ENCODE measurements at places on chromosomes 4 and X.
A peak's percentile ranks its signal among the peaks of the same experiment; 100 is the strongest.

DNA sequence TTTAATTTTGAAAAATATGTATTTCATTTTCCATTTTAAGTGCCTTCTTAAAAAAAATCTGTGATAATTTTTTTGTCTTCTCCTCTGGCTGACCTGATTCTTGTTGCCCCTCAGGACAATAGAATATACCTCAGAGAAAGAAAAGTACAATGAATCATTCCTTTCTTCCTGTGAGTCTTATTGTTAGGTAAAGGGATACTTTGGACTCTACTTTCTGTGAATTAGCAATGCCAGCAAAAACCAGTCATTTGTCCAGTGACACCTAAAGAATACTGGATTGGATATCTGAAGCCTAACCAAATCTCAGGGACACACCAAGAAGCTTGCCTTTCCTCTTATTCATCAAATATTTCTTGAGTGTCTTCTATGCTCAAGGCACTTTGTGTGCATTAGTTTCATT lies 102.1 kb downstream of the AREG start:
- DNase-seq, result no peak

DNA sequence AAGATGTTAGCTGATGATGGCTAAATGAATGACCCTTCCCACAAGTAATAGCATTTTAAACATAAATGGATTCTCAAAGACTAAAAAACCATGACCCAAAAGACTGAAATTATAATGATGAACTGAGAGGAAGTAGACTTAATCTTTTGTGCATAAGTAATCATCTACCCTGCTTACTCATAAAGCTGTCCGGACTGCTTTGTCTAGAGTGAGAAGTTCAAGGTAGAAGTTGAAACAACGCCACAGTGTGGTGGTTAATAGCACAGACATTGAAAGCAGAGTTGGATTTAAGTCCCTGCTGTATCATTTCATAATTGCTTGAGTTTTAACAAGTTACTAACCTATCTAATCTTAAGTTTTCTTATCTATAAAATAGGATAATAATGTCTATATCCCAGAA lies 346.6 kb downstream of the CENPC start:
- peak; percentile 2 for DNase-seq

- peak; percentile 61 for DNase-seq
Observed at GRCh38 chrX:41661366-41662095, 27.2 kb upstream of the GPR34 start.

DNA sequence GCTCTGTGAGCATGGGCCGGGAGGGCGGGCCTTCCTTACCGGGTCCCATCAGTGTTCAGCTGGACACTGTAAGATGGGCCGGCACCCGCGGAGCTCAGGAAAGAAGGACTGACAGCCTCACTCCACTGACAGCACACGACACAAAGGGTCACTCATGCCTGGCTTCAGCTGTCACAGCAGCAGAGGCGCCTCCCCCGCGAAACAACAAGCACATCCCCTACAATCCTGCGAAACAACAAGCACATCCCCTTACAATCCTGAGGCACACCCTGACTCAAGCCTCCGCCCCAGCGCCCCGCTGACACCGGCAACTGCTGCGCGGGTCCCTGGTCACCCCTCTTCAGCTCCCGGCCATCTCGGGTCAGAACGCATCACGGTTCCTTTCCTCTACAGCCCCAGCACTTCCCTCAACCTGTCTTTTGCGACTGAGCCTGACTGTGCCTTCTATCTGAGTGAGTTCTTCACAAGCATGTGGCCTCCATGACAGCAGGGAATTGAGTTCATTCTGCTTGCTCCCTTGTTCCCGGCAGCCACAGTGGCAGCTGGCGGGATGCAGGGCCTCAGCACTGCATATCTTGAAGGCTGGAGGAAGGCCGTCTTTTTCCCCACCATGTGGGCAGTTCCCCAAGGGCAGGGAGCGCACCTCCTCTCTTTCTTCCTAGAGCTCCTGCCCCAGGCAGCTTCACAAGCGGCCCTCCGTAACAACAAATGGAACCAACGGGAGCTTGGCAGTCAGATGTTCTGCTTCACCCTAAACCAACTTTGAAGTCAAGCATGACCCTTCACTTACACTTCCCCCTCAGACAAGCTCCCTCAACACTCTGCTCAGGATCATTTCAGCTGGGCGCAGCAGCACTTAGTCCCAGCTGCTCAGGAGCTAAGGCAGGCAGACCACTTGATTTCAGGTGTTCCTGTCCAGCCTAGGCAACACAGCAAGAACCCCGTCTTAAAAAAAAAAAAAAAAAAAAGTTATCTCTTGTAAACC lies 39.6 kb downstream of the SCD5 start:
- DNase-seq, result no peak

DNA sequence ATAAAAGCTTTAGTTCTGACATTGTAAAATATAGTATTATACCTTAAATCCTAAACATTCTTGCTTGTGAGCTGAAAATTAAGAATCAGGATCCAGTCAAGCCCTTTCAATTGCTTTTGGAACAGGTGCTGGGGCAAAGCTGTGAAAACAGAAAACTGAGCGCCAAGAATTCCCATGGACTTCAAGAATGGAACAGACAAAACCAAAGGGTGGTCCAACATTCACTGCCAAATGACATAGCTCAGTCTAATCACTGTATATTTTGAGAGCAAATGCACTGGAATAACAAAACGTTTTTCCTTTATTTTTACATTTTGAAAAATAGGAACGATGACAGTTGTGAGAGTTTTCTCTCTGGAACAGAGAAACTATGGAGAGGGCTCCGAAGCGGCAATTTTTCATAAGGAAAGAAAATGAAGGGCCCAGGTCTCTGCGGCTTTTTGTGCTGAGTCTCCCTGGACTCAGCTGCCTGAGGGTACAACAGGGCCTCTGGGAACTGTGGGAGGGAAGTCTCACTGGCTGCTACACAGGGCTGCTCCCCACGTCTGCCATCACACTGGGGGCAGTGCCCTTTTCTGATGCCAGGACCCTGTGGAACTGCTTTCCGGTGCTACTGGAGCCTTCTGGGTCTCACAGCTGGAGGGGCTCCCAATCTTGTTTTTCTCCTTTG lies 56.0 kb upstream of the BMPR1B start:
- no peak for DNase-seq

- DNase-seq, result no peak
Observed at GRCh38 chrX:10237241-10237640, 80.5 kb downstream of the CLCN4 start.

DNA sequence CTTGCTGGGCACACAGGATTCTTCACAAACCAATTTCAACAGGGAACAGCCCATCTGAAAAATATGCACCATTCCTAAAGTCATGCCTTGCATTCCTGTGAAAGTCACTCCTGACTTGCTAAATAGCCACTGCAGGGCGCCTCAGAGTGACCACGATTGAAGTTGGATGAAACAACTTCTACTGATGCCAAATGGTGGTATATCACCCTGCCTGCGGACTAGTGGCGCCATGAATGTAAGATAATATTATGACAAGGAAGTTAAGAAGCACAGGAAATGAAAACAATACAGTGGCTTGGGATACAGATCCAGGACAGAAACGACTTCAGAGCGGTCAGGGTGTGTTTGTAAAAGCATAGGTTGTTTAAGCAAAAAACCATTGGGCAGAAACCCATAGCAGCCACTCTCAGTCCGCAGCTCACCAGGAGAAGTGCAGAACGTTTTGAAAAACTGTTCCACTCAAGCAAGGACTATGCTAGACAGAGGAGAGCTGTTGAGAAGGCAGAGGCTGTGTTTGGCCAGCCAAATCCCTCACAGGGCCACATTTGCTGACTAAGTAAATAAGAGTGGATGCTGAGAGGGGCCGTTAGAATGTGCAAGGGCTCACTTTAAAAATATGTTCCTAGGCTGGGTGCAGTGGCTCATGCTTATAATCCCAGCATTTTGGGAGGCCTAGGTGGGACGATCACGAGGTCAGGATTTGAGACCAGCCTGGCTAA lies 250.4 kb downstream of the PTTG2 start:
- peak; percentile 21 for DNase-seq

DNA sequence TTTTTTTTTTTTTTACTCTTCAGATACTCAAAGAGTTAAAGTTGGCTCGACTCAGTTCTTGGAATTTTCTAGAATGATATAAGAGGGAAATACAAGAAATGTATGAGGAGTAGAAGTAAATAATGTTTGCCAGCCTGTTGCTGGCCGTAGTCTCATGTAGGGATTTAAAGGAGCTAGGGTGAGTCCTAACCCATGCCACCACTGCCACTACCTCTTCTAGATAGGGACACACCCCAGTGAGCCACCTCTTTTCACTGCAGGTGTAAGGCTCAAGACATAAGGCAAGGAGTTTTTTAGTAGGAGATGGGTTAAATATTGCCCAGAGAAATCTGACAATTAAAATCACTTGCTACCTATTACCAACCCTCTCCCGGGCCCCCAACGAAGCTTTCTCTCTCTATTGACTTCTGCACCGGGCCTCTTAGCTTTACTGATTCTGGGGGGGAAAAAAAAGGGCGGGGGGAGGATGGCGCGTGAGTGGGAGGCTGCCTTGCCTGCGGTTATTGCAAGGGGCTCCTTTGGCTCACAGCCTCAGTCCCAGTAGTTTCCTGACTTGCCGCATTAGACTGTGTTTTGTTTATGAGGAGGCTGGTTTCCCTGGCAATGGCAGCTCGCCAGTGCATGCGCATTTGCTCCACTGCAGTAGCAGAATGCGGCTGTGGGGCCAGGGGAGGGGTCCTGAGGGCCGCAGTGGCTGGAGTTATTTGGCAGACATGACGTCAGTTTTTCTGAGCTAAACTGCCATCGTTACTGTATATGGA lies 3.0 kb downstream of the LINC00632 start:
- DNase-seq, result peak; percentile 50

- DNase-seq, result peak; percentile 98
Observed at GRCh38 chr4:7206911-7207567, 14.7 kb downstream of the SORCS2 start.

DNA sequence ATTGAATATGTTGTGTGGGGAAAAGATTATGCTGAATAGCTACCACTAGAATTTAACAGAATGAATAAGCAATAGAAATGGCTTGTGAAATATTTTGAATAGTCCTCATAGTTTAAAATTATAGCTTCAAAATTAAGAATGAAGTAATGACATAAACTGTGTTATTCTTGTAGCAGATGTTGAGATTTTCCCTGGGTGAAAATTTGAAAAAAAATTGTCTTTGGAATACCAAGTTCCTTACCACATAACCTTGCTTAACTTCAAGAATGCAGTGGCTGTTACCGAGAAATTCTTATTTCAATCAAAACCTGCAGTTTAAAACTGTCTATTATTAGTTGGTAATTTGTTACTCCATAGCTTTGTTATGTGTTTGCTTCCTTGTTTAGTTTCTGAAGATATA lies 1268.6 kb downstream of the RAPGEF2 start:
- no peak for DNase-seq

DNA sequence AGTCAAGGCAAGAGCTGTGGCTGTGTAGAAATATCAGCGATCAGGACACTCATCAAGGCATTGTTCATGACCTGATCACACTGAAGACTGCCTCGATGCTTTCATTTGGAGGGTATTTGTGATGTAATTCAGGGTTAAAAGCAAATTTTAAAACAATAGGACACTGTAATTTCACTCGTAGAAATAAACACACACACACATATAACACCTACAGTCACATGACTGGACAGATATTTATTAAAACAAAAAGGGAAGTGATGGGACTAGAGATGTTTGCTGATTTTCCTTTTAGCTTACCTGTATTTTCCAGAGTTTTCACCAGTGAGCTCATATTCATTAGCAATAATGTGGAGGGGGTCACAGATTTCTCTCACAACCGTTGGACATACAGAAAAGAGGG lies 51.1 kb upstream of the KDR start:
- no peak for DNase-seq

DNA sequence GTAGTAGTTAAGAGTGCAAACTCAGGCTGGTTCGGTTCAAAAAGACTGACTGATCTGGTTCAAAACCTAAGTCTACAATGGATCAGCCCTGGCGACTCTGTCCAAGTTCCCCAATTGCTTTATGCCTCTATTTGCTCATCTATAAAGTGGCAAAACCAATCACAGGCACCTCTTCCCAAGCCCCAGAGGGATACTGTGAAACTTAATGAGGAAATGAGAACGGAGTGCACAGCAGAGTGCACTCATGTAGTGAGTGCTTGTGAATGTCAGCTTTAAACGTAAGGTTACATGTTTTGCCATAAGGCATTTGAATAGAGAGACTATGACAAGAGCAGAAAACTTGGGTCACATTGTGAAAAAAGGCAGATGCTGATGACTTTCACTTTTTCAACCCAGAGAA lies 199.7 kb upstream of the KLF3 start:
- DNase-seq, result no peak

- no peak for DNase-seq
Observed at GRCh38 chr4:8608714-8609391, 16.3 kb downstream of the CPZ start.

GRCh38 chr4:99024481-99025275 lies 29.2 kb downstream of the METAP1 start:
- DNase-seq, result no peak

DNA sequence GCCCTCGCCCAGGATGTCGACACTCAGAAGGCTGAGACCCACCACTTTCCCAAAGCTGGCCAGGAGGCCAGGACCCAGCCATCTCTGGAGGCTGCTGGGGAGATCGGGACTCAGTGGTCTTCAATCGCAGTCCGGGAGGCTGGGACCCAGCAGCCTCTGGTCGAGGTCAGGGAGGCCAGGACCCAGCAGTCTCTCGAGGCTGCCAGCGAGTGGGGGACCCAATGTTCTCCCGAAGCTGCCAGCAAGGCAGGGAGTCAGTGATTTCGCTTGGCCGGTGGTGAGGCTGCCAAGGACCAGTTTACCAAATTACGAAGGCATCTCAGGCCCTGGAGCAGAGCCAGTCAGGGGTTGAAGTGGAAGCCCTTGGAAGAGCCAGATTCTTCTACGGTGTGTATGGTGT lies 181.6 kb downstream of the NAF1 start:
- DNase-seq, result no peak

DNA sequence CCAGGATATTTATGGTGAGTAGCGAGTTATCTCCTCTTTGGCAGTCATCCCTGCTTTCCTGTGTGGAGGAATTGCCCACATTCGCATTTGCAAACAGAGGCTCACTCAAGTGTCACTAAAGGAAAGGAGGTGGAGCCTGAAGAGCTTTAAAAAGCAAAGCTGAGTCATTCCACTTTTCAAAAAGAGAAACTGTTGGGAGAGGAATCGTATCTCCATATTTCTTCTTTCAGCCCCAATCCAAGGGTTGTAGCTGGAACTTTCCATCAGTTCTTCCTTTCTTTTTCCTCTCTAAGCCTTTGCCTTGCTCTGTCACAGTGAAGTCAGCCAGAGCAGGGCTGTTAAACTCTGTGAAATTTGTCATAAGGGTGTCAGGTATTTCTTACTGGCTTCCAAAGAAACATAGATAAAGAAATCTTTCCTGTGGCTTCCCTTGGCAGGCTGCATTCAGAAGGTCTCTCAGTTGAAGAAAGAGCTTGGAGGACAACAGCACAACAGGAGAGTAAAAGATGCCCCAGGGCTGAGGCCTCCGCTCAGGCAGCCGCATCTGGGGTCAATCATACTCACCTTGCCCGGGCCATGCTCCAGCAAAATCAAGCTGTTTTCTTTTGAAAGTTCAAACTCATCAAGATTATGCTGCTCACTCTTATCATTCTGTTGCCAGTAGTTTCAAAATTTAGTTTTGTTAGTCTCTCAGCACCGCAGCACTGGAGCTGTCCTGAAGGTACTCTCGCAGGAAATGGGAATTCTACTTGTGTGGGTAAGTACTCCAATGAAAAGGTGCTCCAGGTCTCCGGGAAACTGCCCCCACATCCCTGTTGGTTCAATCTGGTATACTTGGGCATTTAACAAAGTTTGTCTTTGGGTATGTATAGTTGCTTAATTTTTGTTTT lies at the start of gene EGF:
TSS of gene EGF (plus strand) at position 178 of the 890 bp plus-strand sequence. CDS start at position 631, 453 bp downstream.
- DNase-seq, result peak; percentile 62
